ENCODE measurements at places on chromosomes 12 and 14.

DNA sequence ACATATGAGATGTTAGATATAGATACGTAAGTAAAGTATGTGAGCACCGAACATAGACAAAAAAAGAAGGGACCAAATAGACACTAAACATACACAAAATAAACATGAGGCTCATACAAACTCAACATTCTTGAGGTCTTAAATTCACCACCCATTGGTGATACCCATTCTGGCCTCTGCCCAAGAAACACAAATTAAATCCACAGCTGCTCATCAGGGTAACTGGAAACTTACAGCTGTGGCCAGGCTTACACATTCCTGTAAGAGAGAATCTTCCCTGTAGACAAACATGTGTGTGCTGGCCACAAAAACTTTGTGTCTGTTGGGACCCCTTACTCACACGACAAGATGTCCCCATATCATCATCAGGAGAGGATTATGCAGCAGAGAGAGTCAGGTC lies 22.4 kb downstream of the MAGOHB start:
- no peak for DNase-seq

- DNase-seq, result no peak
These were observed 26.6 kb downstream of the UBE3B start for GRCh38 chr12:109504068-109504467.

DNA sequence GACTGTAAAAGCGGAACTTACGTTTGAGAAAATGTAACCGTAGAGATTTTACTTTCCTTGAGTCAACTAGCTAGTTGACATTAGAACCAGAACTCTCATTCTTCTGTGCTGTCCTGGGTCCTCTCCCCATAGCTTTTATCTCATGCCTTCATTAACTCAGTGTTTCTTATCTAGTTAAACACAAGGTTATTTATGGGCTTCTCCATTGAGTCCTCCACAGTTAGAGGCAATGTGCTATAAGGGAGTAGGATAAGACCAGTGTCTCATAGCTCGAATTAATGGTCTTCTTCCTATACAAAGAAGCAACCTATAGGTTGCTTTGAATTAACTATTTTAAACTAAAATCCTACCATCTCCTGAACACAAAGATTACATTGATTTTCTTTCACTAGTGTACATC lies 129.8 kb downstream of the ACSS3 start:
- no peak for DNase-seq

- peak; percentile 56 for DNase-seq
These were observed 47.7 kb downstream of the ELK3 start for GRCh38 chr12:96241846-96242256.

DNA sequence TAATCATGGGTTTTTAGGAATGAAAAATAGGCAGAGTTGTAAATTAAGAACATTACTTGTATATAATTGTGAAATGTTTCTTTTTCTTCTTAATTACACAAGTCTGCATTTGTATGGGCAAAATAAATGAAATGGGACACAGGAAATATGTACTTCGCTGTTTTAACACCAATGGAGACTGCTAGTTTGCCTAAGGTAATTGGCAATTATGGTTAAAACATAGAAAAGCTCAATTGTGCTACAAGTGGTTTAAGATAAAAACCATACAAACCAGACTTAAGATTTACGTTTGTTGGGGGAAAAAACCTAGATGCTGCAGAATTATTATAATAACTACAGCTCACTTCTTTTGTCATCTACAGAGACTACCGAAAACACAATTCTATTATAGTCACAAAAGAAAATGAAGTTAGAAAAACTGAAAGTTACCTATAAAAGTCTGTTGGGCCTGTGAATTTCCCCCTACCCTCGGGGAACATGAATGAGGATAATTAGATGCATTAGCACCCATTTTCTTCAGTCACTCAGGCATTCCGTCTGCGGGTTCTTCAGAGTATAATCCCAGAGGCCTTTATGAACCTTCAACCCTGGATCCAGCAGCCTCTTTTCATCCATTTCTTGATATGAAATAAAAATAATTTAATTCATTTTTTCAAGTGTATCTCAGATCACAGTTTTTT lies 37.2 kb downstream of the BTBD7 start:
- DNase-seq, result no peak

- DNase-seq, result no peak
These were observed 4.4 kb downstream of the LGALS3 start for GRCh38 chr14:55133416-55133815.

DNA sequence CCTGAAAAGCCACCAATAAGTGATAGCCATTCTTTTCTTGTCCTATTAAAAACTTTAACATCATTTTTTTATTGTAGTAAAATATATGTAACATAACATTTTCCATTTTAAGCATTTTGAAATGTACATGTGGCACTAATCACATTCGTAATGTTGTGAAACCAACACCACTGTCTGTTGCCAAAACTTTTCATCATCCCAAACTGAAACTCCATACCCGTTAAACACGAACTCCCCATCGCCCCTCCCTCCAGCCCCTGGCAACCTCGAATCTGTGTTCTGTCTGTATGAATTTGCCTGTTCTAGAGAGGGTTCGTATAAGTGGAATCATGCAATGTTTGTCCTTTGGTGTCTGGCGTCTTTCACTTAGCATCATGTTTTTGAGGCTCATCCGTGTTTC lies 75.9 kb downstream of the CCDC92 start:
- no peak for DNase-seq

Data from stimulated activated CD4-positive, alpha-beta T cell treated with anti-CD3 and anti-CD28 coated beads, Interleukin-2, amount 100 ng/mL, for 24 hours (primary cell).